ENCODE measurements at places on chromosomes 5 and 9.
A peak's percentile ranks its signal among the peaks of the same experiment; 100 is the strongest.

- DNase-seq: peak; percentile 95
These were observed 275.9 kb downstream of the ACTL7B start for GRCh38 chr9:108579757-108580439.

DNA sequence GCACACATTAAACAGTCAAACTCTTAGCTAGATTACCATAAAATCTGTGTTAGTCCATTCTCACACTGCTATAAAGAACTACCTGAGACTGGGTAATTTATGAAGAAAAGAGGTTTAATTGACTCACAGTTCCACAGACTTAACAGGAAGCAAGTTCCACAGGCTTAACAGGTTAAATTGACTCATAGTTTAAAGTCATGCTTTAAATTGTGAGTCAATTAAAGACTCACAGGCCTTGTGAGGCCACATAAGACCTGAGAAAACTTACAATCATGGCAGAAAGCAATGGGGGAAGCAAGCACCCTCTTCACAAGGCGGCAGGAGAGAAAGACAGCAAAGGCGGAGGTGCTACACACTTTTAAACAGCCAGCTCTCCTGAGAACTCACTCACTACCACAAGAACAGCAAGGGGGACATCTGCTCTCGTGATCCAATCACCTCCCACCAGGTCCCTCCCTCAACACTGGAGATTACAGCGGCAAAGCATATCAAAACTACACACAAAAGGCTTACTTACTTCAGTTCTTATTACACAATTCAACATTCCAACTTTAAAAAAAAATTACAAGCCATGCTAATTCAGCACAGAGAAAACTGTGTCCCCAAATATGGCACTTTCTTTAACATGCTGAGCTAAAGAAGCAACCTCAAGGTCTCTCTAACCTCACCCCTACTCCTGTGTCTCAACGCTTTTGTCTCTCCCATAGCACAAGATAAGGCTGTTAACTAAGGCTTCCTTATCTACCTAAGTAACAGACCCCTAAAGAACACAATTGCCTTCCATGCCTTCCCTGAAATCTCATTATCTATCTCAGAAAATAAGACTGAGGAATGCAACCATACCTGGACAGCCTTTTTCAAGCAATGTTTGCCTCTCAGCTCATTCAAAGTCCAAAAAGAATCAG is 805.1 kb downstream of the NR2F1-AS1 start:
- DNase-seq: no peak

DNA sequence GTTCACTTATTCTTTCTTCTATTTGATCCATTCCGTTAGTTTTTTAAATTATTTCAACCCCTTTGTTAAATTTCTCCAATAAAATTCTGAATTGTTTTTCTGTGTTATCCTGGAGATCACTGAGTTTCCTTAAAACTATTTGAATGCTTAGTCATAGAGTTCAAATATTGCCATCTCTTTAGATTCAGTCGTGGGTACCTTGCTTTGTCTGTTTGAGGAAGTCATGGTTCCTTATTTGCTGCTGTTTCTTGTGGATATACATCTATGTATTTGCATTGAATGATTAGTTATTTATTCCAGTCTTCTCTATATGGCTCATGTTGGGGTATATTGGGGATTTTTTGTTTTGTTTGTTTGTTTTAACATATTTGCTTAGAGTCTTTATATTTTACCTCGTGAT is 80.6 kb downstream of the HINT1 start:
- DNase-seq: no peak

DNA sequence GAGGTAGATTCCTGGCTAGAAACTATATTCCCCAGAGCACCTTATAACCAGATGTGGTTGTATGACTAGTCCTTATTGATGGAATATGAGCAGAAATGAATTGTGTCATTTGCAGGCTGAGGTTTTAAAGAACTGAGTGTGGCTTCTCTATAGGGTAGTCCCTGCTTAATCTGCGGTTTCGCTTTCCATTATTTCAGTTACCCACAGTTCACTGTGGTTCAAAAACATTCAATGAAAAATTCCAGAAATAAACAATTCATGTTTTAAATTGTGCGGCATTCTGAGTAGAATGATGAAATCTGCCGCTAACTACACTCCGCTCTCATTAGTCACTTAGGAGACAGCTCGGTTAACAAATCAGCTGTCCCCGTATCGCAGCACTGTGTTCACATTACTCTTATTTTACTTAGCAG is 65.1 kb downstream of the ANKRD55 start:
- DNase-seq: no peak

- DNase-seq: peak; percentile 64
These were observed 143.0 kb upstream of the RPS23 start for GRCh38 chr5:82421119-82421518.

DNA sequence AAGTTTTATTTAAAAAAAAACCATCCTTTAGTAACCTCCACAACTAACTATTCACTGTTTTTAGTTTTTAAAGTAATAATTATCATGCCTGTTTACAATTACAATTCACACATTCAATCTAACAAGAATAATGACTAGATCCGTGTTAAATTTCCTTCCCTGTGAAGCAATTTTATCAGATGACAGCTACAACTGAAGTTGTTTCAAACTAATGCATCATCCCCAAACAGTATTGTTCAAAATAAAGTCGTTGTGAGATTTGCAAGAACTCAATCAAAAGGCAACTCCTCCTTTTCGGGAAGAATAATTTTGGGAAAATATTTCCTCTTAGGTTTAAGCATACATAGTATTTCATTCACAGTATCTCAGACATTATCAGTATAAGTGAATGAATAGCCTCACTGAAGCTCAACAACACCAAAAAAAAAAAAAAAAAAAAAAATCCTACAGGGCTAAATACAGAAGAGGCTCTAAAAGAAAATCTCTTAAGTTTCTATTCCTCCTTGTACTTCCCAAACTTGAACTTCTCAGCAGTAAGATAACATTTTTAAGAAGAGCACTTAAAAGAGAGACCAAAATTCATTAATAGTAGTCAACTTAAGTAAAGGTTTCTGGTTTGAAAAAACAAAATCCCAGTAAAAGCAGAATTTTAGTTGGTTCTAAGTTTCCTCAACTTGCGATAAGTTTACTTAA is 9.4 kb downstream of the C9orf72 start:
- DNase-seq: no peak

- DNase-seq: no peak
These were observed 40.0 kb upstream of the CDH6 start for GRCh38 chr5:31153521-31153920.

DNA sequence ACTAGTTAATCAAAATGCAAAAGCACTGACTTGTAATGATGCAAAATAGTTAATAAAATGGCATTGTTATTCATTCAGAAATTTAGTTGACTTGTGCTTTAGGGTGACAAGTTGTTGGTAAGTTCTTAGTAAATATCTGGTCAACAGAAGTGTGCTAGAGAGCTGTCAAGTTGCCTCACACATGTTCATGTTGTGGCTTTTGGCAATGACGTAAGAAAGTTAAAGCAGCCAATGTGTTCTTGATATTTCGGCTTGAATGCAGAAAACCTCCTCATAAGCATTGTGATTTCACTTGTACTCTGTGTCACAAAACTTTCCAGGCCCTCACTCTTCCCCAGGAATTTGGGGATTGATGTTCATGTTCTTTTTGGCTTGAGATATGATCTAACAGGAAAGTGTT is 626.7 kb downstream of the PRR16 start:
- DNase-seq: no peak

DNA sequence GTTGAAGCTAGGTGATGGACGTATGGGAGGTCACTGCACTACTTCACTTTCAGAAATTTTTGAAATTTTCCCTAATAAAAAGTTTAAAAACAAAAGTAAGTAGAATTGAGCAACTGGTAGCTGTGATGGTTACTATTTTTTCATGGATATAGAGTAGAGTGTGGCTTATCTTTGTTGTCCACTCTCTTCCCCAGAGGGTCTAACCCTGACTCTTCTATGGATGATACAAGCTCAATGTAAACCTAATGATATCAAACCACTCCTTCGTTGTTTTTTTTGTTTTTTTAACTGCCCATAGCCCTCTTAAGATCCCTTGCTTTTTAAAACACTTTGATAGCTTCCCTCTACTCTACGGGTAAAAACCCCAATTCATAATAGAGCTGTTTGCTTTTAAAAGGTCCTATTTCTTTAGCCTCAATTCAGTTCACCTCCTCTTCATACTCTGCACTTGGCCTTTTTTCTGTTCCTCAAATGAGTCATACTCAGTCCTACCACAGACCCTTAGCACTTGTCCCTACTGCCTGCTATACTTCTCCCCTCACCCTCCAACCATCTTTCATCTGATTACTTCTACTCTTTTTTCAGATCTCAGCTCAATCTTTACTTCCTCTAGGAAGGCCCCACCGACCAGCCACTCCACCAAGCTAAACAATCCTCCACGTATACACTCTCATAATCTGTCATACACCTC is 2.6 kb downstream of the HDAC3 start:
- DNase-seq: no peak

DNA sequence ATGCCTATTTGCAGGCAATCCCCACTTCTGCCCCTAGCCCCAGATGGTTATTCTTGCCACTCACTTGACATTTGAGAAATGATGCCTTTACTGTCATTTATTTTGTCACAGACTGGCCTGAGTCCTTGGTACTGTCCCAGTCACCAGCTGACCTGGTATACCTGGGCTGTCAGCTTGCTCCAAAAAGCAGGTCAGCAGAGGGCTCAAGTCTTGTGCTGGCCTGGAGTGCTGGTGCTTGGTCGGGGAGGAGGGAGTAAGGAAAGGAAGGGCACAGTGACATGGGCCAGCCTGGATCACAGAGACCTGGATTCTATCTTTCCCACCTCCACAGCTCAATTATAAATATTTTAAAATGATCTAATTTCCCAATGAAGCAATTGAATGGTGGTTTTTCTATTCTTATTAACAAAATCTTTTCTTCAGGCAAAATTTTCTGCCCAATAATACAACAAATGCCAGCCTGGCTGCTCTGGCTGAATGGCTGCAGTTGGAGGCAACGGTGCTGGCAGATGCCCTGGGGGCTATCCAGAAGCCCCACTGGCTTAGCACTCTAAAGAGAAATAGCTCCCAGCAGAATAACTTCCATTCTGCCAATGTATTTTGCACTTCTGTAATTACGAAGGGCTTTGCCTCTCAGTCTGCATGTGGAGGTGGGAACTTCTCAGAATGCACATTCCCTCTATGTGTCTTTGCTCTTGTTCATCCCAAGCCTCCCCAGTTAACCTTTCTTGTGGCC is 160.6 kb downstream of the GADD45G start:
- no peak for DNase-seq

DNA sequence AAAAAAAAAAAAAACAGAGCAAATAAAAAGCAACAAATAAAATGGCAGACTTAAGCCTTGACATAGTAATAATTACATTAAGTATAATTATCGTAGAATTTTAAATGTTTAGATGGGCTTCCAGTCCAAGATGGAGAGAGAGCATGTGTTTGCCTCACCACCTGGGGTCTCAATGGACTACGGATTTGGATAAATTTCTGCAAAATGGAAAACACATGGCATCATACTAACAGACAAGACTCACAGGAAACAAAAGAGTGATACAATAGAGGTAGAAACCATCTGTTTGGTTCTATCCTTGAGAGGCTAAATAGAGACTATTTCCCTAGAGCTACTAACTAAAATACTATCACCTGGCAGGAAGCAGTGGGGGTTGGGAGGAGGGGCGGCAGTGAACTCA is 144.3 kb downstream of the MUSK start:
- no peak for DNase-seq

GRCh38 chr5:16946725-16947124 is 10.6 kb upstream of the MYO10 start:
- no peak for DNase-seq

DNA sequence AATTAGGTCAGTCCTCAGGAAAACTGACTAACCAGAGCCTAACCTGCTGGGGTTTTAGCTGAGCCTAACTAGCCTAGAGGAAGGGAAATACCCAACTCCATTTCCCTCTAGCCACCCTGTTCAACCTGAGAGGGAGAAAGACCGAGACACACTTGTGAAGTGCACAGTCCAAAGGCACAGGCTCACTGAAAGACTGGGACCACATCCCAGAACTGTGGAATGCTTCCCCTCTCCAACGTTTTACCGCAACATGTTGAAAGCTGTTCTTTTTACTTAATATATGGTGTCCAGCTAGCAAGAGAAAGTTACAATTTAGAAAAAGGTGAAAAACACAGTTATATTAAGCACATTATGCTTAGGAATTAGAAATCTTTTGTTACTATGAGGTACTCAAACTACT is 76.8 kb upstream of the SIMC1 start:
- DNase-seq: no peak

DNA sequence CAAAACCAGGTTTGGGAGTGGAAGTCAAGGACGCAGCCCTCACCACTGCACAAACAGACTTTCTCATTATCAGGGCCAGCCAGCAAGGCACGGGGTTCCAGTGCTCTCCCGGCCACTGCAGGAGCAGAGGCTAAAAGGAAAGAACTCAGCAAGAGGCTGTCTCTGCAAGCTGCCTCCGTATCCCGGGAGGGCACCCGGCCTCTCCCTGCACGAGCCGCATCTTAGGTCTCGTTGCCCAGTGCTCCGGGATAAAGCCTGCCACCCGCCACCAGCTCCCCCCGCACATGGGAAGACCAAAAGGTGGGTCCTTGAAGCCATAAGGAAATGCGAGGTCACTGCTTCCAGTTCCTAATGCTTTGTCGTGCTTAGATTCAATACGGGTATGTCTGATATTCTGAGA is 117.2 kb upstream of the SARDH start:
- DNase-seq: no peak

DNA sequence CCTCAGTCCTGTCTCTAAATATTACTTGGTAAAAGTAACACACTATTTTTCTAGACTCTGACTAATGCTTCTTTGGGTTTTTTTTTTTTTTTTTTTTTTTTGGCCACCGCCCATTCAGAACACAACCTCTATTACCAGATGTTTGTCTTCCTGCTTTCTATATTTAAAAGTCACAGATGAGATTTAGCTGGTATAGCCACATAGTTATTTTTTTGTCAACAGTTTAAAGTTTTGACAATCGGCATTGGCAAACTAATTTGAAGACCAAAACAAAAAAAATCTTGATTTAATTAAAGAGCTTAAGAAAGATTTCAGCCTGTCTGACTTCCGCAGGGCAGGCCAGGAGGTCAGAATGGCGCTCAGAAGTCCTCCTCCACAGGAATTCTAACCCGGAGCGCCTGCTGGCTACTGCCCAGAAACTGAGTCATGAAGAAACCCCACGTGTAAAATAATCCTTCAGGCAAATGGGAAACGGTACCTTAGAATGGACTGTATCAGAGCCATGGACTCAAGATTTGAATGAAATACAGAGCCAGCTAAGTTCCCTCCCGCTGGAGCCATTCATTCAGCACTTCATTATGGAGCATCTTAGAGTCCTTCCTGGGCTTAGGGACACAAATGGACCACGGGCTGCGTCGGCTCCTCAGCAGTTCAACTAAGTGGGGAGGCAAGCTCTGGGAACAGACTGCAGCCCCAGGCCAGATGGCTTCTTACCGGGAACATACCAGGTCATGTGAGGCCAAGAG is 55.6 kb downstream of the PTPDC1 start:
- DNase-seq: peak; percentile 65

- no peak for DNase-seq
These were observed 131.9 kb downstream of the NPR3 start for GRCh38 chr5:32842813-32843530.

DNA sequence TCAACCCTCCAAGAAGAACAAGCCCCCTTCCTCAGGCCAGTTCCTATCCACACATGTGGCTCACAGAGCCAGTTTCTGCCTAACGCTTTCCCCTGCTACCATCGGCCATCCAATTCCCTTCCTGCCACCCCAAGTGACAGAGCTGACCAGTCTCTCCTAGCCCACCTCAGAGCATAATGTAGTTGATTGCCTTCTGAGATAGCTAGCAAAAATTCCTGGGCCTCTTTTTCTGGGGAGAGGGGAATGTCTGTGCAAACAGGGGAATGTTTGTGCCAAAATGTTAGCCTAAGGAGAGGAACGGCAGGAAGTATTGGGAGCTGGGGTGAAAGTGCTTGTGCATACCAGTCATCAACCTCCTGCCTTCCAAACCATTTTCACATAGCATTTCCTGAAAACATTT is 157.0 kb downstream of the PJA2 start:
- no peak for DNase-seq

Measured in LoVo (cell line).